Hippocampal formation (tissue), 2 donors: ENCODE measurements at places on chromosomes 7 and 10.

DNA sequence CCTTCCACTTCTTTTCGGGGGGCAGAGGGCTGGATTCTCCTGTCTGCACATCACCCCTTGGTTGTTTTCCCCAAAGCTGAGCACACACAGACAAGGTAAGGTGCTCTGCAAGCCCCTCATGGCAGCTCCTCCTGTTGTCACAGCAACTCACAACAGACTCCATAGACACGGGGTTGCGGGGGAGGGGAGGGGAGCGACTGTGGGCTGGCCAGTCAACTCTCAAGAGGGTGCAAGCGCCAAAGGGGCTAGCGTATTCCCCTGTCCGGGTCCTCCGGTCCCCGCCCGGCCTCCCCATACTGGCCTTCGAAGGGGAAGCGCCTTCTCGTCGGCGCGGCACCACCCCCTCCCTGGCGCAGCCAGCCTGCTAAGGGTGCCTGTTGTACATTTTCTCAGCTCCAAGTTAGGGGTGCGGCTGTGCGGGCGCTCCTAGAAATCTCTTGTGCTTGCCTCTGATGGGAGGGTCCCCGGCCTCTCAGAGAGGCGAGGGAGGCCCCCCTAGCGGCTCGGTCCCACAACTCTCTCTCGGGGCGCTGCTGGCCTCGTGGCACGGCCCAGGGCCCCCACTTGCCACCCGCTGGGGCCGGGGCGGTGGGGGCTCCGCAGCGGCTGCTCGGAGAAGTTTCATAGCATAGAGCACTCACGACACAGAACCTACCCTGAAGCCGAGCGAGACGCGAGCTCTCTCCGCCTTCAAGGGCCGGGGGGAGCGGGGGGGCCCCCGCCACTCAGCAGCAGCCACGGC lies 498 bp downstream of the RHOBTB1 start:
- peak; percentile 75 for DNase-seq

DNA sequence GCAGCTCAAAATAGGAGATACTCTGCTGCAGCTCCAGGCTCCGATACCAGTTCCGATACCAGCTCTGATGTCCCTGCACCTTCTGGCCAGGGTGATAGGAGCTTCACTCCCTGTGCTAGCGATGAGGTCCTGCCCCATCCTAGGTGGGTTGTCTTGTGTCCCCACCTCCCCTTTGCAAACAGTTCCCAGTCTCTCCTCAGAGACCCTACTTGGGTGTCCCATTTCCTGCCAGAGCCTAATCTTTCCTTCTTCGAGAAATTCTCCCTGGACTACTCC lies 62.7 kb upstream of the NANOS1 start:
- no peak for DNase-seq

DNA sequence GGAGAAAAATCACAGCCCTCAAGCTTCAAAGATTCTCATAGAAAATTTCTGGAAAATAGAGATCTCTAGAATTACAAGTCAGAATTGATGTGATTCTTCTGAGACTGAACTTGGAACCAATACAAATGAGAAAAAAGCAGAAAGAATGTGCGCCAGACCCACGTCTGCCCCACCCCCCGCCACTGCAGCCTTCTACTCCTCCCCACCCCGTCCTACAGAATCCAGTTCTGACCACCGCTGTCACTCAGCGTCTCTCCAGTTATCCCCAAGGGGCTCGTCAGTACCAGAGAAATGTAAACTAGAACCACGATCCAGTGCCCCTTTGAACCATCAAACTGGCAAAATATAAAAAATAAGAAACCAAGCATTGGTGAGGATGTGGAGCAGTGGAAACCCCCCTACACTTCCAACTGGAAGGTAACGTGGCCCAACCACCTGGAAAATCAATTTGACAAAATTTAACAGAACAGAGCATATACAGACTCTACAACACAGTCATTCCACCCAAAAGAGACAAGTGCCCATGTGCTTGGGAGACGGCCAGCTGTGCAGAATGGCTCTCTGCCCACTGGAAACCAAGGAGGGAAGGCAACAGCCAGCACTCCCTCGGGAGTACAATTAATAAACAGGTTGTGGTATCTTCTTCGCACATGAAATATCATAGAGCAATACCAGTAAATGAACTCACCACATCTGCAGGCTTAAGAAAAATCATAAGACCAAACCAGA lies 397.9 kb downstream of the TNS3 start:
- no peak for DNase-seq

DNA sequence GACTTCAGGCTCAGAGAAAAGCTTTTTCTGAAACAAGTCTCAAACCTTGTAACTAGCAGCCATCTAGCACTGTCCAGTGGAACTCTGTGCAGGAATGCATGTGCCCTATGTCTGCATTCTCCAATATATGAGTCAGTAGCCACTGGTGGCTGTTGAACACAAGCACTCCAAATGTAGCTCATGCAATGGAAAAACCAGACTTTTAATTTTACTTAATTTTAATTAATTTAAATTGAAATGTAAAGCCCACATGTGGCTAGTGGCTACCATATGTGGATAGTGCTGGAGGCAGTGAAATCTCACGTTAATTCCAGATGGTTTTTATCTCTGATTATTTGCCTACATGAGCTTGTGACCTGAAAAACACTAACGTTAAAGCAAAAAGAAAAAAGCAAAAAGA lies 225.1 kb downstream of the GATA3 start:
- no peak for DNase-seq

- DNase-seq = no peak
Measured at GRCh38 chr10:100734295-100735086, 10.9 kb upstream of the PAX2 start.

GRCh38 chr10:61751599-61751998 lies 88.9 kb downstream of the CABCOCO1 start:
- no peak for DNase-seq

DNA sequence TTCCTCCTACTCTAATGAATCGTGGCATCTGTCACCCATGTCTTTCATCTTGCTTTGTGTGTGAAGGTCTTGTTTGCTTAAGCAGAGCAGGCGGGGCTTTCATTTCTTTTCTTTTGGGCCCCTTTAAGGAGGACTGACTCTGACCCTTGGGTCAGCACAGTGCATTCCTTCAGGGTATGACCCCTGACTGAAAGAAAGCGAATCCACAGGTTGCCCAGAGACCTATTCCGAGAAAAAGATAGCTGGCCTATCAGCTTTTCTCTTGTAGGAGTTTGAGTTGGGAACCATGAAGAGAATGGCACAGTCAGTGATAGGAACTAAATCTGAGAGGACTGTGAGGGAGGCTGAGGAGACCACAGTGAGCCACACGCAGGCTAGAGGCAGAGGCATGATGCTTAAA lies 193.2 kb upstream of the CDCA7L start:
- no peak for DNase-seq

GRCh38 chr7:79403451-79403850 lies 50.0 kb downstream of the MAGI2 start:
- DNase-seq = no peak

GRCh38 chr10:14736600-14737081 lies 38.1 kb downstream of the FAM107B start:
- peak; percentile 19 for DNase-seq

GRCh38 chr7:15682751-15683245 lies 3.7 kb downstream of the MEOX2 start:
- DNase-seq = no peak

DNA sequence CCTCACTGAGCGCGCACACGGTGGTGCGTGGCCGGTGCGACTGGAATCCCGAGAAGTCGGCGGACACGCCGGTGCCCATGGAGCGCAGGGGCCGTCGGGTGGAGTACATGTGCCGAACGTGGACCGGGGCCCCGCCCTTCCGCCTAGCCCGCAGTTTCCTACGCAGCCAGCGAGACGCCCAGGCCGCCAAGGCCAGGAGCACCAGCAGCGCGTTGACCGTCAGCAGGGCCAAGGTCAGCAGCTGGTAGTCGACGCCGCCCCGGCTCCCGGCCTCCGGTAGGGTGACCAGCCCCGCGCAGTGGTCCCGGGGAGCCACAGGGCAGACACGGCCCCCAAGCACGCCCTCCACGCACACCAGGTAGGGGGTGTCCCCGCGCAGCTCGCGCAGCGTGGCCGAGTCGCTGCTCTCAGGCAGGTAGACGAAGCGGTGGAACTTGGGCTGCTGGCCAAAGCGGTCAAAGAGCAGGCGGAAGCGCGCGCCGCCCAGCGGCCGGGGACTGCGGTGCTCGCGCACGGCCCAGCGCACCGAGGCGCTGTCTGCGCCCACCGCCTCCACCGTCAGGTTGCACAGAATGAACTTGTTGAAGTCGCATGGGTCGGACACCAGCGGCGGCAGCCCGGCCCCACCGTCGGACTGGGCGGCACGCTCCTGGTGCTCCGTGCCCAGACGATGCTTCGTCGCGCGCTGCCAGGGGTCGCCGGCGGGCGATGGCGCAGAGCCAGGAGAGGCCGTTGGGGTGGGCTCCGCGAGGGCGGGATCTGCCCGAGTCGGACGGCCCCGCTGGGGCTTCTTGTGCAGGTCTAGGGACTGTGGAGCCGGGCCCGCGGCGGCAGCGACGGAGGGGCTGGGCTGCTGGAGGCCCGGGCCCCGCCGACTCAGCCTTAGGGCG lies 2.2 kb downstream of the TRIL start:
- DNase-seq = peak; percentile 18

GRCh38 chr7:5351507-5352265 lies 68.9 kb downstream of the SLC29A4 start:
- DNase-seq = no peak

- no peak for DNase-seq
Measured at GRCh38 chr10:83835945-83836745, 303.2 kb upstream of the GHITM start.

DNA sequence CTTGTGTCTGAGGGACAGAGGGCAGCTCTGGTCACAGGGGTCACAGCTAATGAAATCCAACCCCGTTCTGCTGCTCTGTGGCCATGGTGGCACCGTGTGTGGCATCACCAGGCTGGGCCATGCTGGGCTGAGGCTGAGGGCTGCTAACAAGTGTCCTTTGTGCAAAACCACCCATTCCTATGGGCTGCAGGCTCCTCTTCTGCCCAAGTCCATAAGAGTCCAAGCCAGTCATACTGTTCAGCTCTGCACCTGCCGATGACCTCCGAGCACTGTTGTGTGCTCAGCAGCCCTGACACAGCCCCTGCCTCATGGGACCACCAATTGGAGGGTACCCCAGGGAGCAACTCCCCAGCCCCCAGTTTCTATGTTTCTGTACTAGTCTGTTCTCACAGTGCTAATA lies 133.1 kb downstream of the WDR11 start:
- DNase-seq = no peak

GRCh38 chr7:99083068-99083651 lies 60.7 kb downstream of the SMURF1 start:
- no peak for DNase-seq

DNA sequence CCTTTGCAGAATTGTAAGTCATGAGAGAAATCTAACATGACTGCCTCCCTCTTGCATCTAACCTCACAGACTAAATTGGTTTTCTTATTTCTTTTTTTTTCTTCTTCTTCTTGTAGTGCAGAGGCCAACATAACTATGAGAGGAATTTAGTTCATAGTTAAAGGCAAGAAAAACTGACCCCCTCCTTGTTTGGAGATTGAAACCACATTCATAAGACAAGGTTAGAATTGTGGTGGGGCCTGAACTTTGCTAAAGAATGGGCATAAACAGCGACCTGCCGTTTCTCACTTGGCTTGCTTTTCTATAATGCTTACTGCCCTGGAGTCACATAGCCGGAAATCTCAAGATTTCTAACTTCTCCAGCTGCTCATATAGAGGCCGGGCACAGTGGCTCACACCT lies 2.4 kb upstream of the POLM start:
- DNase-seq = no peak

DNA sequence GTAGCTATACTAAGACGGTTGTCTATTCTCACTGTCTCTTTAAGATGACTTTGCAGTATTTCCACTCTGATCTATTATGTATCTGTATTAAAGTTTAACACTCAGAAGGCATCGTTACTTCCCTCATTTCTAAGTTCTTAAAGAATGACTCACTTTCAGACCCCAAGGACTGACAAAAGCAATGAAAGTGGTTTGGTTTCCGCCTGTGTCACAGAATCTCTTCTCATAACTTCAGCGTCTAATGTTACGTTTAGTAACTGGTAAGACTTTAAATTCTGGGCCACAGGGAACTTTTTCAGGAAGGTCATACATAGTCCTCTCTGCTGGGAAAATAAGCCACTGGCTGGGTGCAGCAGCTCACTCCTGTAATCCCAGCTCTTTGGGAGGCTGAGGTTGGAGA lies 892.0 kb upstream of the AUTS2 start:
- no peak for DNase-seq

DNA sequence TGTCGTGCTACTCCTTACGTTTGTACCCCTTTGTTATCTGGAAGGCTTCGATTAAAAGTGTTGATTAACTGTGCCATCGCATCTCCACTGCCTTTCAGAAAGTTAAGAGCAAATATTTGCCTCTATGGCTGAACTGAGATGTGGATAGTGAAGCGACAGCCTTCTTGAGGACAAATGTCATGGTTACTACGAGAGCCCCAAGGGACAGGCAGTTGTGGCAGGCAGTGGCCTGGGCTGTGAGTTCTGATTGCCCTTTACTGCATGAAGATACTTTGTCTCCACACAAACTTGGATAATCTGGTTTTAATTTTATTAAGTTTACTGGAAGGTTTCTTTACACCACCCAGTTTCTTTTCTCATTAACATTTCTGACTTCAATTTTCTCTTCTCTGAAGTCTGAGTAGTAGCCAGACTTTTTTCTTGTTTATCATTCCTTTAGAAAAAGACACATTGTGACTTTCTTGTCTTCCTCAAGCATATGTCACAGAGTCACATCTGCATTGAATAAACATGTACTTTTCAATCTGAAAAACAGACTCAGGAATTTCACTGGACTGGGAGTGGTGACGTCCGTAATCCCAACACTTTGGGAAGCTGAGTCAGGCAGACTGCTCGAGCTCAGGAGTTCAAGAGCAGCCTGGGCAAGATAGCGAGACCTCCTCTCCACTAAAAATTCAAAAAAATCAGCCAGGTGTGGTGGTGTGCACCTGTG lies 1.5 kb downstream of the TAS2R41 start:
- DNase-seq = no peak
